ENCODE measurements at places on chromosomes 16 and 17.

DNA sequence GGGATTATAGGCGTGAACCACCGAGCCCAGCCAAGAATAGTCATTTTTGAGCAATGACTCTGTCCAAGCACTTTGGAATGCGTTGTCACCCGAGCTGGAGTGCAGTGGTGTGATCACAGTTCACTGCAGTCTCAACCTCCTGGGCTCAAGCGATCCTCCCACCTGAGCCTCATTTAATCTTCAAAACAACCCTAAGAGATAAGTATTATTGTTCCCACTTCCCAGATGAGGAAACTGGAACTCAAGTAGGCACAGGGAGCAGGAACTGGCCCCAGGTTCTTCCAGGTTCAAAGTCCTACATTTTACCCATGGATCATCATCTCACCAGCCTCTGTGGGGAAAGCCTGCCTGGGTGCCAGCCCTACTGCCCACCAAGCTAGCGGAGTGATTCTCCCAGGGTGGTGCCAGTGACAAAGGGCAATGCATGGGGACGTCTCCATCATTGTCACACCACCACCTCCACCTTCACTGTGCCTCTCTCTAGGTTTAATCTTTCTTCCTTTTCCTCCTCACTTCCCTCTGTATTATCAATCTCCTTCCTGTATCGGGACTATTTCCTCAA is 11.3 kb upstream of the RNF157 start:
- no peak for DNase-seq

- no peak for DNase-seq
These were observed 21.5 kb upstream of the RBFOX3 start for GRCh38 chr17:79632432-79632735.

GRCh38 chr17:57965521-57966160 is 10.4 kb upstream of the CUEDC1 start:
- DNase-seq = no peak

- DNase-seq = peak; percentile 80
These were observed 53.2 kb downstream of the NDEL1 start for GRCh38 chr17:8488901-8489300.

- no peak for DNase-seq
These were observed 187.0 kb downstream of the ZFHX3 start for GRCh38 chr16:72860726-72861562.

- no peak for DNase-seq
These were observed 3.3 kb upstream of the NOTUM start for GRCh38 chr17:81964081-81964849.

GRCh38 chr16:69118468-69118867 is 13.0 kb downstream of the HAS3 start:
- DNase-seq = no peak

- DNase-seq = no peak
These were observed 222.3 kb downstream of the WWOX start for GRCh38 chr16:78321620-78322360.

DNA sequence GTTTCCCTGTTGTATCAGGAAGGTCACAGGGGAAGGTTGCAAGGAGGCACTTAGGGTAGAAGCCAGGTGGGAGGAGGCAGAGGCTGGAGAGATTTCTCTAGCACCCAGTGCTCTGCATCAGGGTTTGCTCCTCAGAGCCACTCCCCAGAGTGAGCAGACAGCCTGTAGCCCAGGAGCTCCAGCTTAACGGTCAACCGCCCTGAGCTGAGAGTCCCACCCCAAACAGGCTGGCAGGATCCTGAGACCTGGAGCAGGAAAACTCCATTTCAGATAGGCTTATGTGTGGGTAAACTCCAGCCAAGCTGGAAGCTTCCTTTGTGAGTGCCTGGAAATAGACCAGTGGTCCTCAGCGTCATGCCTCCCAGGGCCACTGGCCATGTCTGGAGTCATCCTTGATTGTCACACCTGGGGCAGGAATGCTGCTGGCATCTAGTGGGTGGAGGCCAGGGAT is 37.9 kb downstream of the MPRIP start:
- no peak for DNase-seq

GRCh38 chr17:80639658-80640057 is 95.0 kb downstream of the RPTOR start:
- no peak for DNase-seq

GRCh38 chr16:86918637-86919036 is 340.3 kb downstream of the FOXL1 start:
- no peak for DNase-seq

Data from AG09319 (cell line).